Effector CD4-positive, alpha-beta T cell (primary cell): ENCODE measurements at places on chromosomes 7 and 10.

DNA sequence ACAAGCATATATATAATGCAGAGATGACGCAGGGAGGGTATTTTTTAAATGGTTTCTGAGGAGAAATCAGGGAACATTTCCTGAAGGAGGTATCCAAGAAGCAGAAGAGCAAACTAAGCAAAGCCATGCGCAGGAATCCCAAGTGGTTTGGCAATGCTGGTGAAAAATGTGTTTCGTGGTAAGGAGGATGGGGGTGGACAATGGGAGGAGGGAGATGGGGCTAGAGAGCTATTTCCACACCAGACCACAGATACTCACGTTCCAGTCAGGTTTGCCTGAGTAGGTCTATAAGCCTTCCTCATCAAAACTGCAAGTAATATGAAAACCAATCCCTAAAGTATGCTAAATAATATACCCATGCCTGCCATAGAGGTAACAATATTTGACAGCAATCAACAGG lies 223.7 kb upstream of the MKLN1 start:
- no peak for DNase-seq

DNA sequence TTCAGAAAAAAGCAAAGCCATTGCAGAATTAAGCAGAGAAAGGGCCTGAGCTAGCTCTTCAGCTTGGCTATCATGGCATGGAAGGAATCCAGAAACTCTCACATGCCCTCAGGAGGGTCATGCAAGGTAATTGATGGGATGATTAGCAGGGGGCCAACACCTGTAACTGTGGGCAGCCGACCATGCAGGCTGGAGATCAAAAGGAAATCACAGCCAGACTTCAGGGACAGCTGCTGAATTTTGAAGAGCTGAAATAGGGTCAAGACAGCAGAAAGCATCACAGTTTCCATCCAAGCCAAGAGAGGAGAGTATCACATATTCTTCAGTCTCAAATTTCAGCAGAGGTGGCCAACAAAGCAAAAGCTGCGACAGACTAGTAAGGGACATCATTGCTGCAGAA lies 239.6 kb upstream of the STEAP1 start:
- no peak for DNase-seq

DNA sequence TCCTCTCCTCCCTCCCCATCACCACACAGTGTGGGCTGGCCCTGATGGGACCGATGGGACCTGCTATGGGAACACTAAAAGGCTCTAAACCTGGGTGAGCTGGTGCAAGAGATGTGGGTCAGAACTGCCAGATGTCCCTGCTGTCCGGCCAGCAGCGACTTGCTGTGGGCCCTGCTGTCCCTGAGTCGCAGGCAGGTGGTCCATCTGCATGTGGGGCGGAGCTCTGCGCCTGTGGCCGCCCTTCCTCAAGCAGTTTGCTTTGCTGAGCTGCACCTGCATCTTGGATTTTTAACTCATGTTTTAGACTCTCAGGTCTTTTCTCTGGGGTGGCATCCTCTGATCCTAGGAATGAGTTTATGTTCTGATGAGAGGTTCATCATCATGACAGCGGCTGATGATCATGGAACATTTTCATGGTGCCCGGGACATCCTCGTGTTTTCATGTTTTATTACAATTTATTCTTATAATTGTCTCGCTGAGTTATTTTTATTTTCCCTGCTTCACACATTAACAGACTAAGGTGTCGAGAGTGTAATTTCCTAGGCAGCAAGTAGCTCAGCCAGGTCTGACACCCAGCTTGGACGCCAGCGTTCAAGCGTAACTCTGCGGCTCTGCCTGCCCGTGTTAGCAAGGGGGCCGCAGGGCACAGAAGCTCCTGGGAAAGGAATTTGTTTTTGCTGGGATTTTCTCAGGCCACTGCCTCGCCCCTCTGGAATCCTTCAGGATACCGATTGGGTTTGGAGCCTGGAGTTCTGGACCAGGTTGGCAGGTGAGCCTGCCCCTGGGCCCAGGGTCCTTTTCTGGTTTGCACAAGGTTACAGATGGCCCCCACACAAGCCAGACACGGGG lies 615.2 kb upstream of the FOXK1 start:
- DNase-seq: no peak

GRCh38 chr10:11325817-11326216 lies 285.6 kb downstream of the USP6NL start:
- DNase-seq: no peak

DNA sequence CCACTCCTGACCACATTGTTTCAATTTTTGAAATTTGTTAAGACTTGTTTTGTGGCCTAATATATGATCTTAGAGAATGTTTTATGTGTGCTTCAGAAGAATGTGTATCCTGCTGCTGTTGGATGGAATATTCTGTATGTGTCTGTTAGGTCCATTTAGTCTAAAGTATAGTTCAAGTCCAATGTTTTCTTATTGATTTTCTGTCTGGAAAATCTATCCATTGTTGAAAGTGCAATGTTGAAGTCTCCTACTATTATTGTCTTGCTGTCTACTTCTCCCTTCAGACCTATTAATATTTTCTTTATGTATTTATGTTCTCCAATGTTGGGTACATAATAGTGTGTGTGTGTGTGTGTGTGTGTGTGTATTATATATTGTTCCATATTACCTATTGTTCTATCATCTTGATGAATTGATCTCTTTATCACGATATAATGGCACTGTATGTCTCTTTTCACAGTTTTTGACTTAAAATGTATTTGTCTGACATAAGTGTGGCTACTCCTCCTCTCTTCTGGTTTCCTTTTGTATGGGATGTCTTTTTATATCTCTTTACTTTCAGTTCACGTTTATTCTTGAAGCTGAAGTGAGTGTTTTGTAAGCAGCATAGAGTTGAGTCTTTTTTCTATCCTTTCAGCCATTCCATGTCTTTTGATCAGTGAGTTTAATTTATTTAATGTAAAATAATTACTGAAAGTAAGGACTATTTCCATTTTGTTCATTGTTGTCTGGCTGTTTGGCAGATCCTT lies 61.3 kb downstream of the AKR1D1 start:
- DNase-seq: no peak

DNA sequence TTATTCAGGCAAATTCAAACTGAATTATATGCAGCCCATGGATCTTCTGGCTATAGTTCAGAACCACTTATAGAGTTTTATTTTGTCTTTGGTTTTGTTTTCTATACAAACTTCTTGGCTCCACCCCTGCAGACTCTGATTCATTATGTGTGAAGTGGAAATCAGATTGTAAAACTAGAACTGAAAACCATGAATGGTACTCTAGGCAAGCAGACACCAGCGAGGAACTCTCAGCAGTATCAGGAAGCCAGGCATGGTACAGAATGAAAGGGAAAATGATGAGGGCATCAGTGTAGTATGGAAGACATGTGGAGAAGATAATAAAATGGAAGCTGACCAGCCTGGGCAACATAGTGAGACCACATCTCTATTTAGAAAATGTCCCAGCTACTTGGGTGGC lies 1026.9 kb upstream of the C7orf33 start:
- no peak for DNase-seq

DNA sequence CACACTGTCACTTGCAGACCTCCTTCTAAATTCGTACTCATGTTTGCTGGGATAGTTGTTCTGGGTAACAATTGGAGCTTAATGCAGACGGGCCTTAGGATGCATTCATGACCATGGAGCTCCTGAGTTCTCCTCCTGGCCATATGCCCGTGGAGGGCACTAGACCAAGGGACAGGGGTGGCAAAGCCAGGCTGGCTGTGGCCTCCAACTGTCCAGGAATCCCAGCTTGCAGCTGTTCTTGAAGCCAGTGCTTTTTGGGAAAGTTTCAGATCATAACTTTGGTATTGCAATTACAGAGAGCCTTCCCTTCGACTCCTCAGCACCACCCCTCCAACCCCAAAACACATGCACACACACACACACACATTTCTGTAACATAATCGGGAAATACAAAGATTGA lies 30.6 kb downstream of the ANTXRL start:
- no peak for DNase-seq

DNA sequence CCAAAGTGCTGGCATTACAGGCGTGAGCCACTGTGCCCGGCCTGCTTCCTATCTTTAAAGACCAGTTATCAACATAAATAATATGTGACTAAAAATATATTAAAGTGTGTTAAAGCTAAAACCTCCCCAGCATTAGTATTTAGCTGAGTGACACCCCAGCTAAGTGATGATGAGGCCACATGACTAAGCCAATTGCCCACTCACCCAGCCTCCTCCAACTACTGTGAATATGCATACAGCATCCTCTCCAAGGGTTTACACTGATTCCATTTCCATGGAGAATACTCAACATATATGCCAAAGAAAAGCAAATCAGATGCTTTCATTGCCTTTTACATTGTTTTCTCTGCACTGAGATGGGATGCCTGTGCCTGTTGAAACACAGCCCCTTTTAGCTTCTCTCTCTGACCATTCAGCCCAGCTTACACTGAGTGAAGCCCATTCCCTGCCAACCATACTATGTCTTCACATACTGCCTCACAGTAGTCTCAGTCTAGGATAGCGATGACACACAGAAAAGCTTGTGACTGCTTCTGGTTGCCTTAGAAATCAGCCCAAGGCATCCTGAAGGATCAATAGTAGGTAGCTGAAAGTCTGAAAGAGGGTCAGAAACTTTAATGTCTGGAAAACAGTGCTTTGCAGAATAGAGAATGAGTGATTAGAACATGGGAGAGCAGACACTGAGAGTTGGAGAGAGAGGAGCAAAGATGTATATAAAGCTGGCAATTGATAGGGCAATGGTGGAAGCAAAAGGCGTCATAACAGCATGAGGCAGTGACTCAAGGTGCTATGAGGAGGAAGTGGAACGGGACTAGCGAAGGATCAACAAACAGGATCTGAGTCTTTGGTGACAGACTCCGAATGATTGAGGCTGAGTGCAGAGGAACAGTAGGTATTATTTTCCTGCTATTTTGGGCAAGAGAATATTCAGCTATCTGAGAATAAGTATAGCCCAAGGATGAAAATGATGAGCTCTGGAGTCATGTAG lies 19.8 kb upstream of the ATE1 start:
- no peak for DNase-seq

DNA sequence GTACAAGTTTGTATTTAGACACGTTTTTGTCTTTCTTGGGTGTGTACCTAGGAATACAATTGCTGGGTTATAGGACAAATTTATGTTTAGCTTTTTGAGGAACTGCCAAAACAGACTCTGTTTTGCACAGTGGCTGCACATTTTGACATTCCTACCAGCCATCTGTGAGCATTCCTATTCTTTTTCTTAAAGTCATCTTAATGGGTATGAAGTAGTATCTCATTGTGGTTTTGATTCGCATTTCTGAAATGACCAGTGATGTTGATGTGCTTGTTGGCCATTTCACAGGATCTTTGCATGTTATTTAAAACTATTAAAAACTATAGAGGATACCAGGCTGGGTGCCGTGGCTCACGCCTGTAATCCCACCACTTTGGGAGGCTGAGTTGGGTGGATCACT lies 32.6 kb upstream of the IL15RA start:
- no peak for DNase-seq

- no peak for DNase-seq
These were observed 37.2 kb downstream of the FRMD4A start for GRCh38 chr10:14293526-14293925.

GRCh38 chr10:43942096-43942850 lies 293.6 kb upstream of the ZNF32 start:
- no peak for DNase-seq

GRCh38 chr7:34158368-34159153 lies 253.2 kb downstream of the BMPER start:
- no peak for DNase-seq

DNA sequence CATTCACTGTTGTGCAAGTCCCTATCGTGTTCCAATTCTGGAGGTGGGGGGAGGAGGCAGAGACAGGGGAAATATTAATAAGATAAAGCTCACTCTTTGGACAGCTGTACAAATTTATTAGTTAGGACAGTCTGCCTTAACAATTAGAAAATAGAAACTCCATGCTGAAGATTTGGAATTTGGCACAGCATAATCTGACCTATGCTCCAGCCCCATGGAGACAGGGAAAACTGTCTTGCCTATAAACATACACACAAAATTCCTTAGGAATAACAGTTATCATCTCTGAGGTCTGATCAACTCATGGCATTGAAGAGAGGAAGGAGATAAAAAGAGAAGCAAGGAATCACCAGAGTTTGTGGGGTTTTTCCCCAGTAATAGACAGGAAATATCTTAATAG lies 335.4 kb upstream of the MEOX2 start:
- DNase-seq: no peak

DNA sequence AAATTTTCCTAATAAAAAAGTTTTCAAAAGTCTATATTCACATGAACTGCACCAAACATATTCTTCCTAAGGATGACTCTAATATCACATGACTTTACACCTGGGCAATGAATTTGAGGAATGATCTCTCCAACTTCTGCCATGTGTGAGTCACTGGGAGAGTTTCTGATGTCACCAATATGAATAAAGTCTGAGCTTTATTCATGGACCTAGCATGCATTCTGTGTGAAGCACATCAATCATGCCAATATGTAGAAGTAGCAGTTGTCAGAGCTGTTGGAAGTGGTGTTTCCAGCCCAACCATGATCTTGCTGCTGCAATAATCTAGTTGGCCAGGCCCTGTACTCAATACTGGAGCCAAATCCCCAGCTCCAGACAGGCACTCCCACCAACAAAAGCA lies 91.7 kb upstream of the IFRD1 start:
- no peak for DNase-seq

DNA sequence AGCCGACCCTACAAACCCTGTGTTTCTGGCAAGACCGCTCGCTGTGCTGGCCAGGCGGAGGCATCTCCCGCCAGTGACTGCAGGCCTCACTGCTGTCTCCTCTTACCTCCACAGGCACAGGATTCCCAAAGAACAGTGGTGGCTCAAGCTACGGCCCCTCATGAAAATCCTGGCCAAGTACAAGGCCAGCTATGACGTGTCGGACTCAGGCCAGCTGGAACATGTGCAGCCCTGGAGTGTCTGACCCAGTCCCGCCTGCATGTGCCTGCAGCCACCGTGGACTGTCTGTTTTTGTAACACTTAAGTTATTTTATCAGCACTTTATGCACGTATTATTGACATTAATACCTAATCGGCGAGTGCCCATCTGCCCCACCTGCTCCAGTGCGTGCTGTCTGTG lies 36.2 kb downstream of the PITRM1 start:
- no peak for DNase-seq

DNA sequence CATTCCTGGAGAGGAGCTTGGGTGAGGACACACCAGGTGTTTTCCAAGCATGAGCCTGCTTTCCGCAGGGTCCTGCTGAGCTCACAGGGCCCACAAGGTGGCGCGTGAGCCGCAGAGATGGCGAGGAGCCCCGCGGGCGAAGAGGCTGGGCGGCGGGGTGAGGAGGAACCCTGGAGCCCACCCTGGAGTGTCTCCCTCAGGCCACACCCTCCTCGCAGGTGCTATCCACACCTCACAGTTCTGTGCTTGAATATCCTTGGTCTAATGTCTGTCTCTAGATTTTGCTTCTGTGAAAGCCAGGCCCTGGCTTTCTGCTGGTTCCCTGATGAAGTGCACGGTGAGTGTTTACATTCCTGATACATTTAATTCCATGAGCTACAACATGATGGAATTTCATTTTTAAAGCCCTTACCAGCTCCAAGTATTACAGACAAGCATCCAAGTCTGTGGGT lies 433.6 kb downstream of the ACTR3B start:
- DNase-seq: no peak

GRCh38 chr10:47133871-47134570 lies 166.0 kb upstream of the GDF10 start:
- no peak for DNase-seq

- DNase-seq: no peak
These were observed 337.5 kb upstream of the KCND2 start for GRCh38 chr7:119935418-119936025.

GRCh38 chr7:48251766-48252165 lies 80.5 kb downstream of the ABCA13 start:
- no peak for DNase-seq
